ENCODE measurements at places on chromosomes 6 and 20. TPM values are rescaled to one million over a fixed set of nuclear protein-coding genes. Genes with fewer than 3 reads are reported as not detected.

The PNLDC1 gene
- polyA plus RNA-seq = 0.36 TPM

DNA sequence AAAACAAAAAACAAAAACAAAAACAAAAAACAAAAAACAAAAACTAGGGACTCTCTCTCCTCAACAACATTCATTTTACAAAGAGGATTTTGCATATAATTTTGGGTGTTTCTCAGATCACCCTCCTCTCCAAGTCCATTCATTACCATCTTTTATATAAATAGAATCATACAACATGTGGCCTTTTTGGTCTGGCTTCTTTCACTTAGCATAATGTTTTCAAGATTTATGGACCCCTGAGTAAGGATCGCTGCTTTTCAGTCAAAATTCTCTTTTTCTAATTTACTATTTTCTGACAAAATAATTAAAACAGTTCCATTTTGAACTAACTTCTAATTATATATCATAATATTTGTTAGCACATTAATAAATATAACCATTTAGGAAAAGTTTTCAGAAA lies 94.8 kb downstream of the UBE3D start:
- DNase-seq = no peak

DNA sequence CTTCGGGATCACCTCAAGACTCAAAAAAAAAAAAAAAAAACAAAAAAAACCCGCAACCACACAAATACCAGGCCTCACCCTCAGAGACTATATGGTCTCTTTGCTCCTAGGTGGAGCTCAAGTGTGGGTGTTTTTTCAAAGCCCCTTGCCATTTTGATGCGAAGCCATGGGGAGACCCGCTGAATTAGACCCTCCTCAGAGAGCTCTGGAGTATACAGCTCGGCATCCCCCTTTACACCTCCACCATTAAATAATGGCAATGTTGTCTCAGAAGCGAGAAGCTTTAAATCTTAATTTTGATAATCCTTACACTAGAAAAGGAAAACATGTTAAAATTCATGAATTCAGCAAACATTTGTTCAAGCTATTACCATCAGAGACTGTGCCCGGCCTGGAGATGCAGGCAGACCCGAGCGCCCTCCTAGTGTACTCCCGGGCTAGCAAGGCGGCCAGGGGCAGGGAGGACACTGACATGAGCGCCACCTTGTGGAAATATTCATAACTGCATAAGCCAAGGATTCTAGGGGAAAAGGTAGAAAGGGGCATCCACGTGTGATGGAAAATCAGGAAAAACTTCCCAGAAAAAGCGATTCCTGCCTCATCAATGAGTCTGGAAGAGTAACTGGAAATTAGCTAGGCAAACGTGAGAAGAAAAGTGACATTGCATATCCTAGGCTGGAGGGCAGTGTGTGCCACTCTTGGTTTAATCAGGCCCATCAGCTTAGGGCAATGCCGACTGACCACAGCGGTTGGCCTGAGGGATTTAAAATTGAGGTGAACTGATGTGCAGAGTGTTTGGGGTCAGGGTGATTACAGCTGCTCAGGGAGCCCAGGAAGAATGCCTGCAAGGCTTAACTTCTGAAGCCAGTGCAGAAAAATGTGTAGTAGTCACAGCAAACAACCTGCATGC lies 72.5 kb downstream of the B3GAT2 start:
- DNase-seq = peak; percentile 80

DNA sequence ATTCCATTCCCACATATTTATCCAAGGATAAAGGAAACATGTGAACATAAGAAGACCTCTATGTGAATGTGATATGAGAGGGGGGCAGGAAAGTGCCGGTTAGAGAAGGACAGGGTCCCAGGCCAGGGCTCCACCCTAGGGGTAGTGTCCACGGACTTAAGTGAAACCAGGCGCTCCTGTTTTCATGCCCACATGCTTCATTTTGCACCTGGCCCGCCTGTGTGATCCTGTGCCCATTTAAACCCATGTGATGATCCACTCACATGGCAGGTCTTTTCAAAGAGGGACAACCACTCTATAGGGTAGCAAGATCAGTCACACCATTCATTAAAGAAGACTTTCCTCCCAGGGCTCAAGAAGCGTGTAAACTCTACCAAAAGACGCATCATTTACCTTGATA lies 865.3 kb upstream of the GJE1 start:
- DNase-seq = no peak

The LZTS3 gene
- polyA plus RNA-seq = 77.9 TPM

The APMAP gene
- polyA plus RNA-seq = 88.7 TPM

- peak; percentile 45 for DNase-seq
These were observed 652.5 kb upstream of the EPHA7 start for GRCh38 chr6:94071835-94072234.

DNA sequence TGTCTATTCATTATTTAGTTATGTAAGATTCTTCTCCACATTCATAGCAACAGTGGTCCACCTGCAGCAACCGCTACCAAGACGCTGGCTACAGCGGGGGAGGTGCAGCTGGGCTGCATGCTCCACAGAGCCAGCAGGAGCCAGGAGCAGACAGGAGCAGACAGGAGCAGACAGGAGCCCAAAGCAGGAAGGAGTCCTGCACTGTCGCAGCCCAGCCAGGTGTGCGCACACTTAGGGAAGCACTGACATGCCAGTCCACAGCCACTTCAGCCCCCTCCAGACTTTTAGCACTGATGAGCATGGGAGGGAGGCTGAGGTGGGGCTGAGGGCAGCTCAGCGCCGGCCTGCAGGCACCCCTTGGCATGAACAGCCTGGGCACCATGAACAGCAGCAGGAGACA lies 19.6 kb downstream of the KIF16B start:
- DNase-seq = no peak

GRCh38 chr6:169837529-169838250 lies 86.3 kb downstream of the ERMARD start:
- no peak for DNase-seq

DNA sequence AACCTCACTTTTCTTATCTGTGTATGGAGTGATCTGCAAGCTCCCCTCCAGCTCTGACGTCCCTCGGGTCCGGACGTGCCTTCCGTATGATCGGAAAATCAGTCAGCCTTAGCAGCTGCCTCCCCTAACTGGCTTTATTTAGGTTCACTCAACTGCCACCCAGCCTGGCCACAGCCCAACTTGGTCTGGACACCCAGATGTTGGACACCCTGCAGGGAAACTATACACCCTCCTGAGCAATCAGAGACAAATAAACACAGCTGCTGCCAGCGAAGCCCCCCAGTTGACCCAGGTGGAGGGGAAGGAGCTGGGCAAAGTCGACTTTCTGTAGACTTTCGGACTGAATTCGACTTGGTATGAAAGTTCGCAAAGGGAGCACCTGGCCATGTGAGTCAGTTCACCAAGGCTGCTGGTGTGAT lies 28.9 kb downstream of the TBC1D7 start:
- DNase-seq = no peak

The RUNX2 gene
- 0.31 TPM for polyA plus RNA-seq

The TCP11 gene
- 1.4 TPM for polyA plus RNA-seq

The PTPRA gene
- polyA plus RNA-seq = 101 TPM

DNA sequence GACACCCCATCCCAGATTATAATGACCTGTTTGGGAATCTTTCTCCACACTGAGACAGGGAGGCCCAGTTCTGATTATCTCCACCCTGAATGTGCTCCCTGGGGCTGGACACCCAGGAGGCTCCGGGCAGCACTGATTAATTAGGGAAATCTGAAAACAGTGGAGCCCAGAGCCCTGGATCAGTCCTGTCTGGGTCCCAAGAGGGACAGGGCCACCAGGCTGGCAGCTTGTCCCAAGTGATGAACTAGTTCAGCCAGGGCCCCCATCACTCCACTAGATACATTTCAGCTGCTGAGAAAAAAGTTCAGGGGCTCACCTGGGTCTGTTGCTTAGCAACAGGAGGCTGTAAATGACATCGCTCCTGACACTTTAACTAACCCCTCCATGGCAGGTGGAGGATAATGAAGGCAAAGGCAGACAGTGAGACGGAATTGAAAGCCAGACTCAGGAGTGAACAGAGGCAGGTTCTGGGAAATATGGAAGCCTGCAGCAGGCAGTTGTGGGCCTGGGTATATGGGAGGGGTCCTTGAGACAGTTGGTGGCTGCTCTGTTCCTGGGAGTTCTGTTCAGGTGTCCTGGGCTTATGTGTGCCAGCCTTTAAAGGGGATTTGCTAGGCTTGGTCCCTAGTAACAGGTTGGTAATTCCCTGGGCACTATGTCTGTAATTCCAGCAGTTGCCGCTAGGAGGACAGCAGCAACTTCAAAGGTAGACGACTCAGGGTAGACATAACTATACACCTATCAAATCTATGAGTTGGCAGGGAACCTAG lies 78.3 kb upstream of the CTNNBL1 start:
- DNase-seq = peak; percentile 78

The NTSR1 gene
- polyA plus RNA-seq = 0.48 TPM

The RAB5IF gene
- polyA plus RNA-seq = 119 TPM

The CPNE5 gene
- 22.9 TPM for polyA plus RNA-seq

- DNase-seq = no peak
These were observed 42.5 kb downstream of the SLC24A3 start for GRCh38 chr20:19254956-19255355.

GRCh38 chr20:54148947-54149764 lies 24.6 kb downstream of the CYP24A1 start:
- DNase-seq = no peak

DNA sequence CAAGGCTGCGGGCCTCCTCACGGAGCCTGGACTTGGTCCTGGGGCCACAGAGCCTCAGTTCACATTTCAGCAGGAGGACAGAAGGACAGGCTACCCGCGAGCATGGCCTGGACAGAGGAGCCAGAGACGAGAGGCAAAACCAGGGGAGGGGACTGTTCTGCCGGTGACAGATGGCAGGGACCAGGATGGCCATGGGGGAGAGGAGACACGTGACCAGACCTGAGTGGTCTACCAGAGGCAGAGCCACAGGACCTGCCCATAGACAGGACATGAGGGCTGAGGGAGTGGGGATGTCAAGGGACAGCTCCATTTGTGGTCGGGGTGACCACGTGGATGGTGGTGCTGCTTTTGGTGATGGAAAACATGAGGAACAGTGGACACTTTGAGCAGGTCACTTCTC lies 207.9 kb downstream of the NFATC2 start:
- no peak for DNase-seq

The BTNL2 gene
- polyA plus RNA-seq = not detected

The C4B gene
- 47.6 TPM for polyA plus RNA-seq

The AARS2 gene
- polyA plus RNA-seq = 16.9 TPM

DNA sequence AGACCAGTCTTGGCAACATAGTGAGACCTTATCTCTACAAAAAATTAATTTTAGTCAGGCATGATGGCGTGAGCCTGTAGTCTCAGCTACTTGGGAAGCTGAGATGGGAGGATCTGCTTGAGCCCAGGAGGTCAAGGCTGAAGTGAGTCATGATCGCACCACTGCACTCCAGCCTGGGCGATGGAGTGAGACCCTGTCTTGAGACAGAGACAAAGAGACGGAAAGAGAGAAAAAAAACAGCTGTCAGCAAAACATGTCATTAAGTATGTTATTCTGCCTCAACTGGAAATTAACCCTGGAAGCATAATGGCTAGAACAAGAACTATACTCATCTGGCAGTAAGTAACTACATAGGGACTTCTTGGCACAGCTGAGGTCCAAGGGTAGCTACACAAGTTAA lies 7.2 kb downstream of the MMS22L start:
- DNase-seq = no peak

DNA sequence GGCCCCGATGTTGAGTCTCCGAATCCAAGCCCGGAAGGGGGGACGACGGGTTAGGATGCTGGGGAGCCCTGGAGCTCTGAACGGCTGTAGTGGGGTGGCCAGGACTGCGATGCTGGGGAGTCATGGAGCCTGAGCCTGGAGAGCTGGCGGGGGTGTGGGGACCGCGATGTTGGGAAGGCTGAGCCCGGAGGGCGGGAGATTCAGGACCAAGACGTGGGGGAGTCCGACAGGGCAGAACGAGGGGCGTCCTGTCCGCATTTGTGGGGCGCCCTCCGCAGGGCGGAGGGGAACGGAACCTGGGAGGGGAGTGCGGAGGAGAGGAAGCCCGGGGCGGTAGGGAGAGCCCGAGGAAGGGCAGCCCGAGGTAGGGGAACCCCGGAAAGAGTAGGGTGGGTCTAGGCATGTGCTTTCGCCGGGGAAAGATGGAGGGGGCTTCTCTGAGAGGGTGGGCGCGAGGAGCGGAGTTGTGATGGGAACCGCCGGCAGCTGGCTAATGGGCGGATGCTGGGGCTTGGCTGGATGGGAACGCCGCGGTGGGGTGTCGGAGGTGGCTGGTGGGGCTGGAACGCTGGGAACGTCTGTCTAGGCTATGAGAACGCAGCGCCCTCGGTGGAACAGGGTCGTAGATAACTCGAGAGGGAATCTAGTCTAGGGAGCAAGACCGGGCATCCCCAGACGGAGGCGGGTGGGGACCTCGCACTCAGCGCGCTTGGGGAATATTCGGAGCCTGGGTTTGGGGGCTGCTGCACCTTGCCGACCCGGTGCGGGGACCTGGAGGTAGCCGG lies 684 bp downstream of the PAQR8 start:
- DNase-seq = peak; percentile 59

The DSP gene
- polyA plus RNA-seq = 505 TPM

DNA sequence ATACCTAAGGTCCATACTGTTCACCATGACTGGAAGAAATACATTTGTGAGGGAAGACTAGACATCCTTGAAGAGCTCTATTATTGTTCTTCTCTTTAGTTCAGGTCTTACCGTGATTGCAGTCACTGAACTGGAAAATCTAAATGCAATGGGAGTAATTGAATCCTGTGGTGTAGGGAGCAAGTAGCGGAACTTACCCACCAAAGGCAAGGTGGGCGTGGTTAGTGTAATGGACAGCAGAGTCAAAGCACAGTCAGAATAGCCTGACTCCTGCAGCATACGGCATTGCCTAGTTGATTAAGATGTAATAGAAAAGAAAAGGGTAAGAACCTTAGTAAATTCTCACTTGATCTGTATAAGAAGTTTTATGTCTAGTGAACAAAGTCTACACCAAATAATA lies 679.7 kb upstream of the EPHA7 start:
- DNase-seq = no peak

The CD40 gene
- polyA plus RNA-seq = 3.3 TPM

DNA sequence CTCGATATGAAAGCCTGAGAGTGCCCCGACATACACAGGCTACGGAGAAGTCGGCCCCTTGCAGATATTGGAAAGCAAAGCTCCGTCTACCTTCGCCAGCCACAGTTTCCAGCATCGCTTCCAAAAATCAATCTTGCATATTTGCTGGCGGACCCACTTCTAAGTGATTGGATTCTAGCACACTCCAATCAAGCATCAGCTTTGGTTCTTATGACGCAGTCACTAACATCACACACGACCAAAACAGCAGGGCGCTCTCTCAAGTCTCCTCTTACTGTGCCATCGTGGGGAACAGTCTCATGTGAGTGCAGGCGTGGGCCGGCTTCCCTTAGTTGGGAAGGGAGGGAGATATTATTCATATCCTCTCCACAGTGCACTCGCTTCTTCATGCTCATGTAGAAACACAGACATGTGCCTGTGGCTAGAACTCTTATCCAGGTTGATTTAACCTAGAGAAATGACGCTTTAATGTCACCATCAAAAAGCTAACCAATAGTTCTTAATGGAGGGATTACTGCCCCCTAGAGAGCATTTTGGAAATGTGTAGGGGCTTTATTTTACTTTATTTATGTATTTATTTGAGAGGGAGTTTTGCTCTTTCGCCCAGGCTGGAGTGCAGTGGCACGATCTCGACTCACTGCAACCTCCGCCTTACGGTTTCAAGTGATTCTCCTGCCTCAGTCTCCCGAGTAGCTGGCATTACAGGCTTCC lies 229.8 kb downstream of the SOD2 start:
- DNase-seq = no peak

All from brain (organoid and tissue), 16 donors.